Heart left ventricle (tissue), 16 donors: ENCODE measurements at places on chromosomes 7 and 10. TPM values are rescaled to one million over a fixed set of nuclear protein-coding genes. Genes with fewer than 3 reads are reported as not detected.

The NANOS1 gene
- 8.8 TPM for total RNA-seq

DNA sequence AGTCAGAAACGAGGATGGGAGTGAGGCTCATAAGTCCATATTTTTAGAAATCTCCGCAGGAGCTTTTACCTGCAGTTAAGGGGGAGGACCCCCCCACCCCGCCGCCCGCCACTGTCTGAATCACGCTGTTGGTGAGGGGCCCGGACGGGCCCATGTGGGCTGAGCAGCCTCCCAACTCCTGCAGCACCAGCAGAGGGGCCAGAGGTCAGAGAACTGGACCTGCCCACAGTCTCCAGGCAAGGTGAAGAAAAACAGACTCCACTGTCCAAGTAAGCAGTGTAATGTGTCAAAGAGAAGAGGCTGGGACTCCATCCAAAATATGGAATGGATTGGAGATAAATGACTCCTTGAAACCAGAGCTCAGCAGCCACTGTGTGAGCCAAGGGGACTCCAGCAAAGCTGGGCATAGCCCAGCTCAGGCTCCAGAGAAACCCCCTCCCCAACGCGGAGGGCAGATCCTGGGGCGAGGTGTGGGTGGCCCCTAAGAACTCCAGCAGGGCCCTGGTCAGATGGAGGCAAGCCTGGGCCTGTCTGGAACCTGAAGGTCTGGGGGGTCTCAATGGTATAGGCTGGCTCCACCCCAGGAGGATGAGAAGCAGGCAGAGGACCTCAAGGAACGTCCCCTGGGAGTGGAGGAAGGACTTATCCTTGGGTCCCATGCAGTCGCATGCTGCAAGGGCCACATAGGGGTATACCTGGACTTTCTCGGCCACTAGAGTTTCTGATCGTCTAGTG, 128.5 kb upstream of the TNS3 start:
- DNase-seq = no peak

GRCh38 chr10:43160046-43160920, 22.0 kb downstream of the CSGALNACT2 start:
- DNase-seq = no peak

The VSTM4 gene
- total RNA-seq = 16.6 TPM

GRCh38 chr7:2105280-2105679, 127.5 kb downstream of the MAD1L1 start:
- no peak for DNase-seq

The UNCX gene
- not detected for total RNA-seq

DNA sequence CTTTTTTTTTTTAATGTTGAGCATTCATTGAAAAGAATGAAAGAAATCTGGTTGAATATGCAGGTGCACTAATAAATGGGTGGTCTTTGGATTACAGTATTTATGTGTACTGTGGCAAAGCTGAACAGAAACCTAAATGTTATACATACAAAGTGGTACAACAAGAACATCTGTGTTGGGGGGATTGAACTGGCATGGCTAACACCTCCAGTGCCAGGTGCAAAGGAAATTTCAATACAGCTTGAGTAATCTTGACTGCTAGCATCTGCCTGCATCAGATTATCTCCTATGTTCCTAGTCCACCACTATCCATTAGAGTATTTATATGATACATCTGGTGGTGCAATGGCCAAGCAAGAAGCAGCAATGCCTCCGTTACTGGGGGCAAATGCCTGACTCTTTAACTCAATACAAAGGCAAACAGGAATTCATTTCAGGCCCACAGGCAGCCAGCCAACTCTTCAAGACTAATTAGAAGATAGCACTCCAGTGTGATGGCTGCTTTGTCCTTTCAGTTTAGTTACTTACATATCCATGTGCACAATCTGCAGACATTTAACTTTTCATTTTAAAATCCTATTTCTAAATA, 220.5 kb upstream of the ETV1 start:
- no peak for DNase-seq

DNA sequence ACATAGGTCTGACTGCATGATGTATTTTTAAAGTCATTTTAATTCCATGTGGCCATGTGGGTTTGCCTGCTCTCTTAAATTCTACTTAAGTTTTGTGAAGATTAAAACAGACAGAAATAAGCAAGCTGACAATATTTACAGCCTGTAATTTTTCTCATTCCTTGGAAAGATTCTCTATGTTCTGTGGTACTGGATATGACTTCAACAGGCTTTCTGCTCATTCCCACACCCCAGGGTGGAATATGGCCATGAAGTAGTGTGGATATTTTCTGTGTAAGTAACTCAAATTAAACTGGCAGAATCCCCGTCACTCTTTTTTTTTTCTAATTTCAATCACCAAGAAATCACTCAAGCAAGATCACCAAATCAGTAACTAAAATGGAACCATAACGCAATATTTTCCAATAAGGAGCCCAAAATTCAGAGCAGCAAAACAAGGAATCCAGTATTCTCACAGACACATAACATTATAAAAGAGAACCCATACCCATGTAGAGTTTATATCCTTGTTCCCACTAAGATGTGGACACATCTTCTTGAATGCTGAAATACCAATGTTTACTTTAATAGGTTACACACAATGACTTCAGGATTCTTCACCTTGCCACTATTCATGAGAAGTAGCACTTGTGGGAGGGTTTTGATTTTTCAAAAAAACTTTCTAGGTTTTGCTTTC, 5.7 kb downstream of the HOXA5 start:
- DNase-seq = no peak

DNA sequence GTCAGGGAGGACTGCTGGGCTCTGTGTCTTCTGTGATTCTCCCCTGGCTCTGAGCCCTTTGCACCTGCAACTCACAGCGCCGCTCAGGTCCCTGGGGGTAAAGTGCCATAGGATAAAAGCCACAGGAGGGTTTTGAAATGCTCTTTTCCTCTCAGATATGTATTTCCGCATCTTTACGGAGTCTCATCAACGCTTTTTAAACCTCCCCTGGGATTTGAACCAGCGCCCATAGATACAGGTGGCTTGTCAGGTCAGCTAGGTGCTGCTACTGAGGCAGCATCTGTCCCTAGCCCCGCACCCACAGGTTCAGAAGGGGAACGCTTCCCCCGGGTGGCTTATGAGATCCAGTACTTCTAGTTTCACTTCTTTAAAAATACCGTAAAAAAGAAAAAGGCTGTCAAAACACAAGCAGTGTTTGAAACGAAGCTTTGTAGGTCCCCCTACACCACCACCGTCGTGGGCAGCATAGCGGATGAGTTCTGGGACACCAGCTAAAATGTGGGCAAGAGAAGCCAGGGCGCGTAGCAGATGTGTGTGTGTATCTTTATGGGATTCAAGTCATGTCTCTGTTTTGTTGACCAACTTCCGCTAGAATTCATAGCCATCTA, 173.5 kb downstream of the CUX1 start:
- DNase-seq = no peak

- DNase-seq = no peak
Observed at GRCh38 chr7:111914291-111914690, 291.9 kb downstream of the DOCK4 start.

The EPO gene
- total RNA-seq = not detected

DNA sequence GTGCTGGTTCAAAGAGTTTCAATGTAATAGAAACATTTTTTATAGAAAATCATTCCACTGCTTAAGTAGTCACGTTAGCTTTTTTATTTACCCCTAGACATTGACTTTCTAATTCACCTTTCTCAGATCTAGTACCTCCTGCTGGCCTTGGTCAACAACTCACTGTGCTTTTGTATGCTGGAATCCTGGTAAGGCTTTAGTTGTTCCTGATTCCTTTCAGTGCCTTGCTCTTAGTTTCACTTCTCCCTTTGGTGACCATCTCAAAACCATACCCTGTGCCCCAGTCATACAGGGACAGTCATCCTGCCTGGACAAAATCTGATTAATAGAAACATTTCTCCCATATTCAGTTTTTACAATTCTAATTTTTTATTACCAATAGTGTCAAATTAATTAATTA, 130.2 kb downstream of the GPR37 start:
- no peak for DNase-seq

The HOXA10 gene
- not detected for total RNA-seq

DNA sequence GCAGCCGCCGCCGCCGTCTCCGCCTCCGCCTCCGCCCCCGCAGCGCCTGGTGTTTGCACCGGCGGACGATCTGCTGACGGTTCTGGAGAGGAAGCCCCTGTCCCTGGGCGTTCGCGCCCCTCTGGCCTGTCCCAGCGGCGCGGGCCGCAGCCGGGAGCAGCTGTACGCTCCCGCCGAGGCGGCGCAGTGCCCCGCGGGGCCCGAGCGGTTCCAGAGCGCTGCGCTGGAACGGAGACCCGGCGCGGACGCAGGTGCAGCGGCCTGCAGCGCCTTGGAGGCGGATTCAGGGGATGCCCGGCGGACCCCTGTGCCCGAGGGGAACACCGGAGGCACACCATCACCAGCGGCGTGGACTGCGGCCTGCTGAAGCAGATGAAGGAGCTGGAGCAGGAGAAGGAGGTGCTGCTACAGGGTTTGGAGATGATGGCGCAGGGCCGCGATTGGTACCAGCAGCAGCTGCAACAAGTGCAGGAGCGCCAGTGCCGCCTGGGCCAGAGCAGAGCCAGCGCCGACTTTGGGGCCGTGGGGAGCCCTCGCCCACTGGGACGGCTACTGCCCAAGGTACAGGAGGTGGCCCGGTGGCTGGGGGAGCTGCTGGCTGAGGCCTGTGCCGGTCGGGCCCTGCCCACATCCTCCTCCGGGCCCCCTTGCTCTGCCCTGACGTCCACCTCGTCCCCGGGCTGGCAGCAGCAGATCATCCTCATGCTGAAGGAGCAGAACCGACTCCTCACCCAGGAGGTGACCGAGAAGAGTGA, 24.8 kb upstream of the ZNF735 start:
- no peak for DNase-seq

DNA sequence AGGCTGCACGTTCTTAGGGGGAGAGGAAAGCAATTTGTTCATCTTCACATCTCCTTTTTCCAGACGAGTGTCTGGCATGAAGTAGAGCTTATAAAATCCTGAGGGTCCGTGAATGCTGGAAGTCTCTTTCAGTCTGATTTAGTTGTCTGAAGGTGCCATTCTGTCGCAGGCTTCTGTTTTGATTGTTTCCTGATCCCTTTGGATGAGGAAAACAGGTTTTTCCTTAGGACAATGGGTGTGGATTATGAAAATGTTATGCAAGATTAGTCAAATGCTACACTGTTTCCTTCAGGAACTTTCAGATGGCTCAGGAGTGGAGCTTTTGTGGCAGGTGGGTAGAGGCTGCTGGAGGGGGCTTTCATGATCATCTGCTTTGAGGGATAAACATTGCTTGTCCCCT, at the start of gene ITPRID1:
TSS of gene ITPRID1 (plus strand) at position 301 of the 400 bp plus-strand sequence. CDS start 38,935 bp downstream, outside the sequence.
- DNase-seq = no peak

GRCh38 chr10:77351386-77351785, 286.2 kb downstream of the KCNMA1 start:
- no peak for DNase-seq

GRCh38 chr10:114624951-114625780, 32.9 kb downstream of the ABLIM1 start:
- no peak for DNase-seq

DNA sequence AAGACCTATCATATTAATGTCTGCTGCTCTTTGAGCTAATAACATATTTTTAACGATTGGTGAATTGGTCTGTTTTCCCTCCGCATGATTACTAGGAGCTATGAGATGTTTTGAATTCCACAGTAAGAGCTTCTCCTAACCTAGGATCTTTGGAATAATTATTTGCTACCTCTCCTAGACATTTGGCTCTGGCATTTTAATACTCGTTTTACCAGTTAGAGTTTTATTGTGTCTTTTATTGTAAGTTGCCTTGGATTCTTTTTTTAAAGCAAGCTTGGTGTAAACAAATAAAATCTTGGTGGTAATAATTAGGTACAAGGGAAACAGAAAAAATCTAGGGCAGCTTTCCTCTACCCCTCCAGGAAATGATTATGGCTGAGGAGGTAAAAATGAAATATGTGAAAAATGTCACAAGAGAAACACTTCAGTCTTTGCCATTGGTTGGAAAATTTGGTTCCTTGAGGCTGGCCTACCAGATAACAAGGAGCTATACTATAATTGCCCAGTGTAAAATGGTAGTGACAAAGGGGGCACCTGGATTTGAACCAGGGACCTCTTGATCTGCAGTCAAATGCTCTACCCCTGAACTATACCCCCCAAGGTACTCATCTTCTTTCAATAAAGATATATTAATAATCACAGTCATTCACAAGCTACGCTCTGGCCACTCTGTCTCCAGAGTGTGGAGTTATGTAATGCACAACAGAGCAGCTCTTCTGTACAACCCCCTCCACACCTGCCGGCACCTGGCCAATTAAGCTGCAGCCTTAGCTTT, 85.4 kb downstream of the ZNF777 start:
- DNase-seq = no peak

GRCh38 chr10:4151466-4151865, 366.5 kb upstream of the KLF6 start:
- no peak for DNase-seq

GRCh38 chr10:50585921-50586739, 37.6 kb downstream of the SGMS1 start:
- no peak for DNase-seq

DNA sequence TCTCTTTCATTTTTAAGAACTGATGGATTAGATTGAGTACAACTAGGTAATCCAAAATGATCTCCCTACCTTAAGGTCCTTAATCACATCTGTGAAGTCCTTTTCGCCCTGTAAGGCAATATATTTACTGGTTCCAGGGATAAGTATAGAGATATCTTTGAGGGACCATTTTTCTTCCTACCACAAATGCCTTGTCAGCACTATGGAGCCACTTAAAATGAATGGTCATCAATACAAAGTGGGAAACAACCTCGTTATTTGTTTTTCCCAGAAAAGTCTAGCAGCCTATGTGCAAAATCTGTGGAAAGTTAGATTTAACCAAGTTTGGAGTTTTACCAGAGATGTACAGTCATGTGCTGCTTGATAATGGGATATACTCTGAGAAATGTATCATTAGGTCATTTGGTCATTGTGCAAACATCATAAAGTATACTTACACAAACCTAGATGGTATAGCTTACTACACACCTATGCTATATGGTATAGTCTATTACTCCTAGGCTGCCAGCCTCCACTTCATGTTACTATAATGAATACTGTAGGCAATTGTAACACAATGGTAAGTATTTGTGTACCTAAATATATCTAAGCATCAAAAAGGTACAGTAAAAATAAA, 366.2 kb upstream of the TMEM229A start:
- no peak for DNase-seq

DNA sequence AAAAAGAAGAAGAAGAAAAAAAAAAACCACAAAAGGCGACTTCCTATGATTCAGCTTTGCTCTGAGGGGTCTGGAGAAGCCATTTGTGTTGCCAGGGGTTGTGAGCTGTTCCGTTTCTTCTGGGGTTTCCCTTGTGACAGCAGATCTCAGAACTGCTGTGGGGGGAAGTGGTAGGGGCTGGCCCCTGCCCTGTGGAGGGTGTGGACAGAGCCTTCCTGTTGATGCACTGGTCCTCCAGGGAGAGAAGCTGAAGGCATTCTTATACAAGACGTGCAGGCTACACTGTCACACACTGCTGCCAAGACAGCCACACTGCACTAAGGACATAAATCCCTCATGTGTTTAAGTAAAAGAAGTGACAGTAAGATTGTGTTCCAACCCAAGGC, 17.3 kb upstream of the CSGALNACT2 start:
- no peak for DNase-seq

The TYW1B gene
- total RNA-seq = 1.2 TPM

DNA sequence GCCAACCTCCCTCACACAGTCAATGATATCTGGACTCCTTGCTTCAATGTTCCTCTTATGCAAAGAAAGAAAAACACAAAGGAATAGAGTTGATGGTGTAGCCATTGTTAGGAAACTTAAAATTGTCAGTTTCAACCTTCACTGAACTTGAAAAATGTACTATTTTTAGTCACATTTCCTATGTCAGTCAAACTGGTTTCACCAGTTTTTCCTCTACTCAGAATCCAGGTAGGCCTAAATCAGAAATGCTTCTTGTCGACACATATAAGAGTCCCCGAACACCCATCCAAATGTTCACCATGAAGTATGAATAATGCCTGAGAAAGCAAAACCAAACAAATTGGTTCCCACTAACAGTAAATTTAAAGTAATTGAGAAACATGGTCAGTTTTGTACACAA, 42.4 kb upstream of the ZMYND11 start:
- DNase-seq = no peak

The SPDYE16 gene
- not detected for total RNA-seq
